Kidney (tissue), 22 donors: ENCODE measurements at places on chromosomes 7 and 10. TPM values are rescaled to one million over a fixed set of nuclear protein-coding genes. Genes with fewer than 3 reads are reported as not detected.

- H3K4me3 ChIP-seq, result no peak overlapping the region
- H3K27me3 ChIP-seq, result no peaks in the 10 kb centered on the region
- no peaks in the 10 kb centered on the region for H3K4me1 ChIP-seq
- H3K27ac ChIP-seq, result no peak overlapping the region
- no peak for DNase-seq
Observed at GRCh38 chr7:142523821-142524460, 225.3 kb upstream of the PRSS1 start.

GRCh38 chr7:31134246-31135188, 82.4 kb downstream of the ADCYAP1R1 start:
- H3K4me1 ChIP-seq, result no peaks in the 10 kb centered on the region
- H3K27me3 ChIP-seq, result no peaks in the 10 kb centered on the region
- H3K4me3 ChIP-seq, result no peak overlapping the region
- H3K36me3 ChIP-seq, result no peaks in the 10 kb centered on the region
- peak; percentile 89 for DNase-seq
- H3K27ac ChIP-seq, result no peak overlapping the region

DNA sequence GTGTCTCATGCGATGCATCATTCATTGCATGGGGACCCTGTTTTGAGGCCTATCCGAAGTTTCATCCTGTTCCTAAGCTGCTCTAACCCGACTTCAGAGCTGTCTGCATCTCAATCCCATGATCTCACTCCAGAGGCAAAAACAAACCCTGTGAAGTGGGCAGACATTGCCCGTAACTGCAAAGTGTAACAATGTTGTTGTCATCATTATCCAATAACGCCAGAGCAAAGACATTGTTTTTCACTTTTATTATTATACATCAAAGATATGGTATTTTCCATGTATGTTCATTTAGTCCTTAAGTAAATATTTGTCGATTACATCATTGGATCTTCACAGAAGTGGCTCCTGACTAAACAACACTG, 246.7 kb downstream of the KLF6 start:
- H3K27me3 ChIP-seq, result no peaks in the 10 kb centered on the region
- H3K27ac ChIP-seq, result no peak overlapping the region
- DNase-seq, result no peak
- no peak overlapping the region for H3K4me3 ChIP-seq

DNA sequence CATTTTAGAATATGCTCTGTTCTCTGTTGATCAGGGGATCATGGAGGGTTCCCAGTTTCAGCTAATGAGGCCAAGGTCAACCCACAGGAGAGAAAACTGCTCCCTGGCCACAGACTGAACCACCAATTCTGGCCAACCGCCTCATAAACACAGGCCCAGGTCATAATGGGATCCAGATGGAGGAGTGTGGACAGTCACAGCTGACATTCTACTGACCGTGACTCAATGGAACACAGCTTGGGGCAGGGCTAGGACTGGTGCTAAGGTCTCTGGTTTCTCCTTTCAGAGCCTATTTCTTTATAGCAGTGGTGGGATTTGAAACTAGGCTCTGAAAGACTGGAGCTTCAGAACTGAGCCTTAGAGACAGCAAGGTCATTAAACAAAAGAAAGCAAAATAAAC, 68.3 kb downstream of the HIPK2 start:
- peaks cover 31% of the 10 kb centered on the region for H3K4me1 ChIP-seq
- H3K4me3 ChIP-seq, result no peak overlapping the region
- H3K27ac ChIP-seq, result no peak overlapping the region
- no peaks in the 10 kb centered on the region for H3K27me3 ChIP-seq
- no peak for DNase-seq

NUDT1 gene
- 9.3 TPM for total RNA-seq

ACTR3C gene
- 31.6 TPM for total RNA-seq

KNDC1 gene
- total RNA-seq, result 8.7 TPM

- H3K4me1 ChIP-seq, result no peaks in the 10 kb centered on the region
- H3K27ac ChIP-seq, result no peak overlapping the region
- no peak overlapping the region for H3K4me3 ChIP-seq
Observed at GRCh38 chr10:104307576-104308438, 30.5 kb downstream of the ITPRIP start.

NSMCE4A gene
- 36.4 TPM for total RNA-seq

DNA sequence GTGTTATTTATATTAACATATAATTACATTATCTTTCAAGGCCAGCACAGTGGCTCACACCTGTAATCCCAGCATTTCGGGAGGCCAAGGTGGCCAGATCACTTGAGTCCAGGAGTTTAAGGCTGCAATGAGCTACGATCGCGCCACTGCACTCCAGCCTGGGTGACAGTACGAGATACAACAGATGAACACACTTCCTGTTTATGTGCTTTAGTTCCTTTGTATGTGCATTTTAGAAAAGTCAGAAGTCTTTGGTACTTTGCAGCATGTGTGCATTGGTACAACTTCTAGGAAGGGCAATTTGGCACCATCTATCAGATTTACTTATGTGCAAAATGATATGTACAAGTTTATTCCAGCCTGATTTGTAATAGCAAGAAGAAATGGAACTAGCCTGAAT, 13.3 kb downstream of the SLC35G1 start:
- no peaks in the 10 kb centered on the region for H3K27me3 ChIP-seq
- no peak overlapping the region for H3K4me3 ChIP-seq
- H3K4me1 ChIP-seq, result no peaks in the 10 kb centered on the region
- H3K27ac ChIP-seq, result no peak overlapping the region

MKX gene
- total RNA-seq, result 1.3 TPM

DNA sequence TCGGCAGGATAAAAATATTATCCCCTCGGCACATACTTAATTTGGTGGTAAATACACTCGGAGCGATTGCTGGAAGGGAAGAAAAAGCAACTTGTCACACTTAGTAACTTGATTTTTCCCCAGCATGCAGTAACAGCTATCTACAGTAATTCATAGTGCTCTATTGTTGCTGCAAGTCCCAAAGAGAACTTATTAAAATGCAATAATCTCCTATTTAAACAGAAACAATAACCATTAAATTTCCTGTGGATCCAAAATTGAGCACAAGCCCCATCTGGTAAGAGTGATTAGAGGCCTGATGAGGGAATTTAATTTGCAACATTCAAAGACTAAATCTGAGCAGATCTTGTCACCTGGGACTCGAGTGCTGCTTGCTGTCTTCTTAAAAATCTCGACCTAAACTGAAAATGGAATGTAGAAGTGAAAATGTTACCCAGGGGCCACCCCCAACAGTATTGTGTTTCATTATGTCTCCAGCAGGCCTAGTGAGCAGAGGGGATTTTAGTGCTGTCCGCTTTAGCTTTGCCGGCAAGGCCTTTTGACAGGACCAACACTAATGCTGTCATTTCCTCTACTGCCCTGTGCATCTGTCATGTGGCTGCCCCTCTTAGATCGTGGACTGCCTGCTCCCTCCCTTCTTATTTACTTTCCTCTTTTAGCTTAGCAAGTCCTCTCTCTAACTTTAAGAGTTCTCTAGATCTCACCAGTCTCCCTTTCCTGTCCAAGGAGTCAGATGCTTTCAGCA, 639.7 kb downstream of the AUTS2 start:
- H3K4me3 ChIP-seq, result no peak overlapping the region
- no peaks in the 10 kb centered on the region for H3K4me1 ChIP-seq
- no peaks in the 10 kb centered on the region for H3K36me3 ChIP-seq
- no peak overlapping the region for H3K27ac ChIP-seq
- peak; percentile 35 for DNase-seq
- H3K27me3 ChIP-seq, result no peaks in the 10 kb centered on the region

GRCh38 chr7:148973256-148973655, 55.0 kb downstream of the PDIA4 start:
- H3K36me3 ChIP-seq, result no peaks in the 10 kb centered on the region
- H3K4me3 ChIP-seq, result no peak overlapping the region
- no peaks in the 10 kb centered on the region for H3K27me3 ChIP-seq
- no peak for DNase-seq
- H3K4me1 ChIP-seq, result no peaks in the 10 kb centered on the region

DNA sequence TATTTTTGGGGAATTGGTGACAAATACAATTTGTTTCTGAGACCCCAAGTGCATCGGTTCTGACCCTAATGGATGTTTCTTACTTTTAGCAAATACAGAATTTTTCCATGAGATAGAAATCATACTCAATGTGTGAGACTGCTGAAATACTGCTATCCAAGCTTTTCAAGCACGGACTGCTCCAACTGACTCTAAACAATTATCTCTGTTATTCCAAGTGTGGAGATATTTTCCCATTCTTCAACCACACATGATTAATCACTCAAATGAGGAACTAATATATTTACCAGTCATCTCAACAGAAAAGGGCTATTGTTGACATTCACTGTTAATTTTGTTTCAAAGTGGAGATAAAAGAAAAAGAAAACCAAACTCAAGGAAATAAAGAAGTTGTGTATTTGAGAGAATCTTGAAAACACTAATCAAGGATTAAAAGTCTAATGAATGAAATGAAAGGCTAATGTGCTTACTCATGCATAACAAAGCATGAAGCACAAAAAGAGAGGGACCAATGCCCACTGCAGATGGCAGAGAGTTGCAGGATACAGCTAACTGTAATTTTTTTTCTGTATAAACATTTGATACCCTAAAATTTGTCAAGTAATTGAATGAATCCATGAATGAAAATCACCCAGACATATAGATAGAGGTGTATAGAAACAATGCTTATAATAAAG, 423.6 kb downstream of the DGKB start:
- H3K4me3 ChIP-seq, result no peak overlapping the region
- H3K27ac ChIP-seq, result no peak overlapping the region
- no peaks in the 10 kb centered on the region for H3K36me3 ChIP-seq
- H3K27me3 ChIP-seq, result no peaks in the 10 kb centered on the region

FAM180A gene
- 1.7 TPM for total RNA-seq

DNA sequence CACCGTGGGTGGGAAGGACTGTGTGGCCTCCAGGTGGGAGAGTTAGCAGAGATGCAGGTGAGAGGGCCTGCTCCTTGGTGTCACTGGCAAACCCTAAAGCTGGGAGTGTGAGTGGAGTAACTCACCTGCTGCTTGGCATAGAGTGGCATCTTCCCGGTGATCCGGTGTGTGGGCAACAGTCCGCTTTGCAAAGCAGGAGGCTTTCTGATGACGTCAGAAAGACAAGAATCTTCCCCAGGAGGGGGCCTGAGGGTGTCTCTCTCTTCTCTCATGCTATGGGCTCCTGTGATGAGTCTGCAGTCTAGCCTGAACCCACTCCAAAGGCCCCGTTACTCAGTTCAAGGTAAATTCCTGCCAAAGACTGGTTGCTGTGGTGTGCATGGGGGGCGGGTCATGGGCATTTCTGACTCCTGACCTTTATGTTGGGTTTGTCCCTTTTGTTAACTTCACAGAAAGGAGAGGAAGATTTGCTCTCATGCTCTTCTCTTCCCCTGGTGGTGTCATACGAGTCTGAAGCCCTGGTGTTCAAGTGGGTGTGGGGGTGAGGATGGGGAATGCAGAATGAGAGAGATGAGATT, 187.9 kb downstream of the GATA3 start:
- no peak overlapping the region for H3K27ac ChIP-seq
- no peaks in the 10 kb centered on the region for H3K4me1 ChIP-seq
- no peak for DNase-seq
- H3K36me3 ChIP-seq, result no peaks in the 10 kb centered on the region
- no peak overlapping the region for H3K4me3 ChIP-seq

DNA sequence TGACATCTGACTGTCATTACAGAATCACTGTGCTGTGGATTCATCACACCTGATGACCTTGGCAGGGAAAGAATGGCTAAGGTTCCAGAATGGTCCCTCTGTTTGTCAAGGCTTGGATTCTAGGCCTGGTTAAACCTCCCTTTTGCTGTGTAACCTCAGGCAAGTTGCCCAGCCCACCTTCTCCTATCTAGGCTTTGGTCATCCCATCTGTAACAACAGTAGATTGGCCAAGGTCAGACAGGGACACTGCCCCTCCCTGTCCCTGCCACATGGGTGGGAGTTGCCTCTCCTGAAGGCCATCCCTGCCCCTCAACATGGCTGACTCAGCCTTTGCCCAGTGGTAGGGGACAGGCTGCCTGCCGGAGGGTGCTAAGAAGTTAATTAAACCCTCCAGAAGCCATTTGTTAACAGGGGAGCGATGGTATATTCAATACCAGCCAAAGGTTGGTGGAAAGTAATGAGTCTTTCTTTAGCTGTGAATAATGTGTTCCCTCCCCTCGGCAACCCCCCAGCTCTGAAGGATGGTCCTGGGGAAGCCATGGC, 149.8 kb upstream of the PCBD1 start:
- H3K27ac ChIP-seq, result no peak overlapping the region
- DNase-seq, result no peak
- H3K4me3 ChIP-seq, result no peak overlapping the region
- no peaks in the 10 kb centered on the region for H3K27me3 ChIP-seq

DNA sequence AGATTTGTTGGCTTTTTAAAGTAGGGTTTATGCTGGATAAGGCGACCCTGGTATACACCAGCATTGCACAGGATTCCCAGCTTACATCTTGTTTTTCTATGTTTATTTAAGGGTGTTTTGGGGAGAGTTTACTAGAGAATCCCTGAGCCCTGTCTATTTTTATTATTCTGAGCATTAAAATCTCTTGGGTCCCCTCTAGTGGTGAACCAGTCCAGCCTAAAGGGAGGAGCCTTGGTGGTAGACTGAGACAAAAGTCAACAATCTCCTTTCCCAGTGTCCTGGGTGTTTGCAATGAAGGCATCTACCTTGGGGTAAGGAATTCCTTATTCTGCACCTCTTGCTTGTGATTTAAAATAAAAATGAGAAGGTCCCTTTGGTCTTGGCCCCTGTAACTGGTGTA, 38.2 kb downstream of the ANTXRL start:
- no peaks in the 10 kb centered on the region for H3K4me1 ChIP-seq
- DNase-seq, result no peak
- no peaks in the 10 kb centered on the region for H3K36me3 ChIP-seq

MSS51 gene
- total RNA-seq, result 2.4 TPM

DNA sequence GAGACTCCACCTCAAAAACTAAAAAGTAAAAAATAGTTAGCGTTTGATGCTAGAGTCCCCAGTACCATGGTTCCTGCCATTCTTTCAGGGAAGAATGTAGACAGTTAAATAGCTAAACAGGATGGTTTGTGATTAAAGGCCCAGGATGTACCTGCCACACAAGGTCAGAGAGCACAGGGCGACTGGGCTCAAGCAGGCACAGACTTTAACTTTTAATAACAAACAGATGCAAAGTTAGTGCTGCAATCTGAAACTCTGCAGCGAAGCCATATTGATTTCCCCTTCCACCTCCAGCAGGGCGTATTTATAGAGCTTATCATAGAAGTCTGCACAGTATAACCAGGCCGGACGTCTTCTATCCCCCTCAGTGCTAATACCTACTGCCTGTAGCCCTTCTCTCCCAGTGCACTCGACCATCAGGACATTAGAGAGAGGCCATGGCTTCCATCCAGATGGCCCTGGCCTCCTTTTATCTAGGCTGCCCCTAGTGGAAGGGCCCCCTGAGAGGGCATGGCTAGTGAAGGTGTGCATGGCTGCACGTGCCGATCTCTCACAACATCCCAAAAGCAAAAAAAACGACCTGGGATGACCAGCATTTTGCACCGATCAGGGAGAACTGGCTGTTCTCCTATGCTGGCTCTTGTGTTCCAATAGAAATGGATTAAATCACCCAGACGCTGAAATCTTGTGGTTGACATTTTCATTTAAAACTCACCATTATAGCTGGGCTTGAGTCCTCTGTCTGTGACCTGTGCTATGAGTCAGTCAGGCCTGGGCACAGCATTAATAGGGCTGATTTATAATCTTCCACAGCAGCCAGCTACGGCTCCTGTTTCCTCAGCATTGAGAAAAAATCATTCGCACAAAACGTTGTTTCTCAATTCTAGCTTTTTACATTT, 7.6 kb upstream of the BAG3 start:
- no peaks in the 10 kb centered on the region for H3K27me3 ChIP-seq
- H3K4me1 ChIP-seq, result no peaks in the 10 kb centered on the region
- H3K27ac ChIP-seq, result no peak overlapping the region
- H3K36me3 ChIP-seq, result no peaks in the 10 kb centered on the region

STEAP1 gene
- total RNA-seq, result 4.4 TPM

LRRD1 gene
- 0.25 TPM for total RNA-seq

- no peaks in the 10 kb centered on the region for H3K27me3 ChIP-seq
- H3K27ac ChIP-seq, result no peak overlapping the region
- no peak for DNase-seq
Observed at GRCh38 chr10:3031490-3031889, 35.9 kb upstream of the PFKP start.
